ENCODE measurements at places on chromosomes 1 and 21.

GRCh38 chr1:40314721-40315238 is 2.3 kb downstream of the COL9A2 start:
- ATAC-seq: no peak

- ATAC-seq: no peak
Observed at GRCh38 chr1:221381910-221382623, 359.8 kb downstream of the DUSP10 start.

DNA sequence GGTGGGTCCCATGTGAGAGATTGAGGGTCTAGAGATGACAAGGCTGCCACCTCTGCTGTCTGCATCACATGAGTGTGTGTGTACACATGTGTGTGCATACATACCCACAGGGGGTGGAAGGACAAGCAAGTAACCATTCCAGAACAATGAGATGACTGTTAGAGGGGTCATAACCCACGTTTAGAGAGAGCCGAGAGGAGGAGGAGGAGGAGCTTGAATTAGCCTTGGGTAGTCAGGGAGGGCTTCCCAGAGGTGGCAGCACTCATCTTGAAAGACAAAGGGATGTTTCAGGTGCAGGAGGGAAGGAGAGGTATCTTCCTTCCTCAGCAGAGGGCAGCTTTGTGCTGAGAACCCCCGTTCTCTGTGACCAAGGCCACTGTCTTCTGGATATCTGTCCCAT is 21.3 kb downstream of the TNFRSF1B start:
- ATAC-seq: peak; percentile 46

DNA sequence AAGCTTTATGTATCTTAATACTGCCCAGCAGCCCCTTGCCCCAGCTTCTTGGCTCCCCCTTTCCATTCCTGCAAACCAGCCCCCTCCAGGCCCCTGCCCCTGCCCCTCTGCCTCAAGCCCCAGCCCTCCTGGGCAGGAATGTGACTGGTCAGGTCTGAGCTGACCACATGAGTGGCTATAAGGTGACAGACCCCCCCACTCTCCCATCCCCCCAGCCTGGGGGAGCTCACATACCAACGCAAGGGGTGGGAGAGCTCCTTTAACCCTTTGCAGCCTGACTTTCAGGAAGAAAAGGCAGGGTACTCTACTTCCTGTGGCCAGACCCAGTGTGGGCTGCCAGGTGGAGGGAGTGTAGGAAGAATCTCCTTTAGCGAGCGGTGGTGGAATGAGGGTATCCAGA is 33.2 kb downstream of the AHDC1 start:
- no peak for ATAC-seq

DNA sequence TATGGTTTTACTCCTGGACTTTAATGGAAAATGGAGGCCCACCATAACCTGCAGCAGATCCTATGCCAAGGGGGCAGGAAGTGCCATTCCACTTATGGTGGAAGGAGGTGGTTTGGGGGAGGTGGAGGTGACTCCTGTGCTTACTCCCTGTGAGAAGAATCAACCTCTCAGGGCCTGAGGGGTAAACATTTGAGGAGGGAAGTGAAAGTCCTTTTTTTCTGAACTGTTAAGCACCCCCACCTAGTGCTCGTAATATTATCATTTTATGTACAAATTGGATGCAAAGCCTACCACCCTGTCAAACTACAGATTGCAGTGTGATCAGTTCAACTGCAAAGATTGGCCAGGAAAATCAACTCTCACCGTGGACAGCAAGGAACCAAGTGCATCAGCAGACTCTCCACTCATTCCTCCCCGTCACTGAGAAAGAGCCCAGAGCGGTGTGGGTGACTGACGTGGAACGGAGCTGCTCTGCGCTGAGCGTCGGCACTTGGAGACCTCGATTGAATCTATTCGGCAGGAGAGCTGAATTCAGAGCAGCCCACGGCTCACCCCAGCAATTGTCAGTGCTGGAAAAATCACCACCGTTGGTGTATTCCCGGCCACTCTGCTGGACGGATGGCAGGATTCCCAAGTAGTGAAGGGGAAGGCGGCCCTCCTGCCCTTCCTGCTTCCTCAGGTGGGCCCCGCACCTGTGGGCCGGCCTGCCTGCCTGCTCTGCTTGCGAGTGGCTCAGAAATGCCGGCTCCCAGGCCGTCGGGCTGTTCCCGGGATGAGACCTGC is 46.8 kb upstream of the COX20 start:
- no peak for ATAC-seq
